ENCODE measurements at places on chromosomes 2 and 18.

- no peak for DNase-seq
These were observed 5.7 kb downstream of the MAL start for GRCh38 chr2:95031076-95031725.

- peak; percentile 43 for DNase-seq
These were observed 1.6 kb downstream of the SPRED2 start for GRCh38 chr2:65430603-65431420.

DNA sequence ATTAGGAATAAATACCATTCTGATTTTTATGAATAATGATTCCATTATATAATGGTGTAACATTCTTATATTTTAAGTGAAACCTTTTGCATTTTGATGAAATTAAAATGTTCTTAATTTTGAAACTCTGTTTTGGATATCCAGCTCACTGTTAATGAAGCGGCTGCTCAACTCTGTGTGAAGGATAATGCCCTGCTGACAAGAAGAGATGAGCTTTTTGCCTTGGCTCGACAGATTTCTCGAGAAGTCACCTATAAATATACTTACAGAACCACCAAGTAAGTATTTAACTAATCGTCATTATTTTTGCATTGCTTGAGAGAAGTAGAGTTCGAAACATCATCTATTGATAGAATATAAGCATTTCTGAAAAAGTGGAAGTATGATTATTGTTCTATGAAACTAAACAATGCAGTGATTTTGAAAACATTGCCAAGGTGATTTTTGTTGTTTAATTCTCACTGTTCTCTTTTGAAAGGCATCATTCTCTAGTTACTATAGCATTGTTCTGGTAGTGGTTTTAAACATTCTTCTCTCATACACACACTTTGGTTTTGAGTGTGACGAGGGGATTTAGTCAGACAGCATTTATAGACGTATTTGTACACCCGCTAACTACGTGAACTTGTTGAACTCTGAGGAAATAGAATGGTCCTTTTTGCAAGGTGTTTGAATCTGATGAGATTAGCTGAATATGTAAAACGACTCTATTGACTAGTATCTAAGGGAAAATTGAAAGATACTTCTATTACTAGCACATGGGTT is 21.5 kb downstream of the NAB1 start:
- DNase-seq = no peak

- no peak for DNase-seq
These were observed 2.1 kb upstream of the TWIST2 start for GRCh38 chr2:238845583-238846377.

DNA sequence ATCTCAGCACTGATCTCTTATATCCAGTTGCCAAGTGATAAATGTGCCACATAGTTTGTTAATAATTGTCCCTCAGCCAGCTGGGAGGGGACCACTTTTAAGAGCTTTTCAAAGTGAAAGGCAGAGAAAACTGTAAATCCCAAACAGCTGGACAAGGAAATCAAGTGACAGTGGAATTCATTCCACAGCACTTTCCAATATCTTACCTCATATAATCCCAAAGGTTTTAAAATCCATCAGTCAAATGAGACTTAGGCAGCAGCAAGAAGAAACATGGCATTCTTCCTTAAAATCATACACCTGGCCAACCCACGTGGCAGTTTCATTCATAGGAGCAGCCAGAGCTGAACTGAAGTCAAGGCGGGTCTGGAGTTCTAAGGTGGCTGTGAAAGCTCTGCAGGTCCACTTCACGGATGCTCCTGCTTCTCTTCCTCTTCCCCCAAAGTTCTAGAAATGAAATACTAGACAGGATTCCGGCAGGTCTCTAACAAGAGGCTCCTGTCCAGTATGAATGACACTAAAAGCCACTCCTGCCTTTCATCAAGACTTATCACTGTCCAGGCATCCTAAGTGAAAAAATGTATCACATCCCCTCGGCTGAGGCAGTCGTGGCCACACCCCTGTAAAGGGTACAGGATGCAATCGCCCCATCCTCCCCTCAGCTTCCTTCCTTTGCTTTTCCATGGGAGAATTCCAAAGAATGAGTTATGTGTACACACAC is 190.4 kb upstream of the STK17B start:
- DNase-seq = no peak

DNA sequence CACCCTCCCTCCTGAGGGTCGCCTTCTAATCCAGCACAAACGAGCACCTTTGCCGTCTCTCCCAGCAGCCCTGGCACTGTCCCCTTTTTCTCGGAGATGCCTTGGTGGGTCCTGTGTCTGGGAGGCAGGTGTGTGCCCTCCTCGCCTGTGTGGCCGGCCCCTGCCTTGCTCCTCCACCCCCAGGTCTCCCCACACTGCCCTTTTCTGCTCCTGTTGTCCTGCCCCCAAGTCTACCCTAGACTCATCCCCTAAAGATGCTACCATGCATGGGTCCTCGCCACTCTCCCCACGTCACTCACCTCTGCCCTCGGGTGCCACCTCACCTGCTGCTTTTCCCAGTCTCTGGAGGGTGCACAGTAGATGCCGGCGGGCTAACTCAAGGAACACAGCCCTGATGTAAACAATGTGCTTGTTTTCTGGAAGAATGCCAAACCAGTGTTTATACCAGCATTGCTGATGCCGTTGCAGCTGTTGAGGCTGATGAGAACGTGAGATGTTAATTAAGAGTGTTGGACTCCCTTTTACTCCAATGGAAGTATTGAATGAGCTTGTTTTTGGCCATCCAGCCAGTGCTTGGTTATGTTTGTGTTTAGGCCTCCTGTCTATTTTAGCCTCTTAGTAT is 223.1 kb downstream of the AGAP1 start:
- no peak for DNase-seq

GRCh38 chr2:139694327-139694726 is 914.1 kb upstream of the NXPH2 start:
- DNase-seq = no peak

DNA sequence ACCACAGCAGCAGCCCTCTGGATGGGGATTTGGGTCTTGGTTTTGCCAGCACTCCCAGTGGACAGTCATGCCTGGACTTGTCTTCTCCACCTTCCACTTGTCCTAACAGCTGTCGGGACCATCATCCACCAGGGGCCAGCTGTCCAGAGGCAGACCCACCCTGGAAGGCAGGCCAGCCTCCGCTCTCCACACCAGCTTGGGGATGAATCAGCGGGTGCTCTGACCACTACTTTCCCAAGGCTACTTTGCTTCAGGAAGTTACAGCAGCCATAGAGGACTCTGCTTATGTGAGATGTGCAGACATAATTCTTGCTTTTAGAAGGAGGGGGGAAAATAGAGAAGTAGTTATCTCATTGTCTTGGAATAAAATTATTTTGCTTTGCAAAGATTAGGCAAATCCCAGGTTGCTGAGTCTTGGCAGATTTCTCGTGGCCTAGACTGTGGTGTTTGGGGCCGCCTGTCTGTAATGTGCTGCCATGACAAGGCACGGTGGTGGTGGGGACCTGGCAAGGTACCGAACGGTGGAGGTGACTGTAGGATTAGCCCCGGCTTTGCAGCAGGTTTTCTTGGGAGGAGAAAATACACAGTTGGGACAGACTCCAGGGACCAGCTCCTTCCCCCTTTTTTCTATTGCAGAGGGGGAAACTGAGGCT is 148.7 kb downstream of the AGAP1 start:
- DNase-seq = no peak

GRCh38 chr2:207409517-207409916 is 120.2 kb upstream of the CREB1 start:
- DNase-seq = no peak

DNA sequence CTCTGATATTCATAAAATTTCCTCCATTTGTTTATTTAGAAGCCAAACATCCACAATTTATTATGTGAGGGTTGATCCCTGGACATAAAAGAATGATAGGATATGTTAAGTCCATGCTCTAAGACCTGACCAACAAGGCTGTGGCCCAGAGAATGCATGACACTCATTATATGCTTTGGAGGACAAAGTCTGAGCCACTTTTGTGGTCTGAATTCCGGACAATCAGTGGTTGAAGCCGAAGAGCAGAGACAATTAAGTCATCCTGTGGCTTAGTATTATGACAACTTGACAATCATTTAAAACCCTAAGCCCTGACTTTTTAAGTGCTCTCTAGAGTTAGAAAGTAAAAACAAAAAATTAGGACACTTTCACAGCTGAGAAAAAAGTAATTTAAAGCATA is 483.3 kb downstream of the PLCL1 start:
- no peak for DNase-seq

GRCh38 chr2:229714080-229714735 is at the start of gene DNER:
Gene DNER (minus strand): TSS chr2:229714555. CDS start chr2:229714423, 132 bp downstream.
- no peak for DNase-seq

DNA sequence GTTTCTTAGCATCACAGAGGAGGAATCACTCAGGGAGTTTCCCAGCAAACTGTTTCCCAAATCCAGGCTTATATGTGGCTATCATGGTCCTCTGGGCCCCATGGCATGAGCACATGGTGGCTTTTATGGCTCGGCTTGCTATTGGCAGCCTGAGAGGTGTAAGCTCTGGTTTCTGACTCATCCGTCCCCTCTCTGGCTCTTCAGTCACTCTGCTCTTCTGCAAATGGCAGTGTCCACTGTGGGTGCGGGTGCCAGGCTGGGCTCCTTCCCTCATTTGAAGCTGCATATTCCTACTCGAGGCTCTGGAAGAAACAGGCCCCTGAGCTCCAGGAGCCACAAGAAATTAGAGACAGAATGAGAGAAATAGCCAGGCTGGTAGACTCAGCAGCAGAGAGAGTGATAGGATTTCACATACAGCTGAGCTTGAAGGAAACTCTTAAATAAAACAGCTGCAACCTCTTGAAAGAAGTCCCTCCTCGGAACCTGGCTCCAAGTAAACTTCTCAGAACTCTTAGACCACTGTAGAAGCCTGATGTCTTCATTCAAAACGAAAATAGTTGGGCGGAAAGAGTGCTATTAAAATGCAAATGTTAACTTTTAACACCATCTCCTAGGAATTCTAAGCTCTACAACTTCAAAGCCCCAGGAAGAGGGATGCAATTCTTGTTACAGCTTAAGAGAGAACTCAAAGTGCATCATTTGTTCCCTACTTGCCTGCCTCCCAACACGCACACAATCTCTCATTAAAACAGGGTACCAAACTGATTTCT is 212.6 kb upstream of the SP5 start:
- no peak for DNase-seq

GRCh38 chr18:11114653-11115052 is 34.7 kb downstream of the PIEZO2 start:
- no peak for DNase-seq

DNA sequence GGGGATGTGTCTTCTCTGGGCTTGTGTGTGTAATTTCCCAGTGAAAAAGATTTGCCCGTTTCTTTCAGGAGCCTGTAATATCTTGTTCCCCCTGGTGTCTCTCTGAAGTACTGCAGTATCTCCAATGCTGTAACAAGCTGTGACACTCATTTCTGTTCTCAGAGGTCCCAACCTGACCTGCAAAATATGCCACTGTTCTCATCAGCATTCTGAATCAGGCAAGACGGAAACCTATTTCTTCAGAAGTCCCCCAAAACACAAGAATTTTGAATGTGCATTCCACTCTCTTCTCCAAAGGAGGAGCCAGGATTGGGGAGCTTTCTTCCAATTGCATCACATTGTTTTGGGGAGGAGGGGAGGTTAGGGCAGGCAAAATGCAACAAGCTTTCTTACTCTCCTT is 77.0 kb upstream of the CNGA3 start:
- DNase-seq = no peak

DNA sequence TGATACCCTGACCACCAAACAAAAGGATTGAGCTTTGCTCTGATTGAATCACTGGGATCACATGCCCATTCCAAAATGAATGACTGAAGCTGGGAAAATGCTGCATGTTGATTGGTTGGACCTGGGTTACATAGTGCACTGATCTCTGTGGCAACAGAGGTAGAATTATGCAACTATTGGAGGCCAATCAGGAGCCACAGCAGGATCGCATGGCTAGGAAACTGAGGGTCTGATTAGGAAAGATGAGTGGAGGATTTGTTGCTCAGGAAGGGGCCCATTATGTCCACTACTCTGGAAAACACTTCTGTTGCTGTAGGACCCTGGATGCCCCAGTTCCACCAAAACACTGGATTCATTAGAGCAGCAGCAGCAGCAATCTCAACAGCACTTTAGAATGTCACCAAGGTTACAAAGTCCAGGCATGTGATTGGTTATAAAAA is 25.9 kb upstream of the SGPP2 start:
- DNase-seq = no peak

GRCh38 chr2:48328159-48328809 is 201.7 kb upstream of the STON1 start:
- no peak for DNase-seq

GRCh38 chr2:237434866-237435311 is 20.9 kb upstream of the COL6A3 start:
- peak; percentile 87 for DNase-seq

- DNase-seq = no peak
These were observed 12.5 kb downstream of the SETBP1 start for GRCh38 chr18:44693030-44693784.

DNA sequence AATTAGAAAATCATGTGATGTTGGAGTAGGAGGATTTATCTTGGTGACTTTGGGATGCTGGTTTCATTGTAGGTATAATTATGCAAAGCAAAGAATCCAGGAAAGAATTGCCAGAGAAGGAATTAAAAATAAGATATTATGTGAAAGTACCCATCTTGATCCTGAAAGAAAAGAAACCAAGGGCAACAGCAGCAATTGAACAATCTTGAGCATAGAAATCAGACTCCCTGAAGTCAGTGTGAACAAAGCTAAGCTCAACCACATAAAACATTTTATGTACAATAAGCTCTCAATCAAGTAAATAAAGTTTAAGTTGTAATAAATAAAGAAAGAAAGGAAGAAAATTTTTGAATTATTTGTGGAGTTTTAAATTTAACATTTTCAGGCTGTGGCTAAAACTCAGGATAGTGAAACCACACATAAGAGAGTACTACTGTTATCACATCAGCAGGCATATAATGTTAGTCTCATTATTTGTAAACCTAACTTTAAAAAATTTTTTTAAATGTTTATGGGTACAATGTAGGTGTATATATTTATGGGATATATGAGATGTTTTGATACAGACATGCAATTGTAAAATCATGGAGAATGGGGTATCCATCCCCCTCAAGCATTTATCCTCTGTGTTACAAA is 32.8 kb upstream of the GPR55 start:
- no peak for DNase-seq

- DNase-seq = no peak
These were observed 172.8 kb upstream of the SPRED2 start for GRCh38 chr2:65605058-65605742.
